ENCODE measurements at places on chromosomes 11 and 22.

- no peak for DNase-seq
Measured at GRCh38 chr11:102108734-102109440, 1.4 kb upstream of the YAP1 start.

DNA sequence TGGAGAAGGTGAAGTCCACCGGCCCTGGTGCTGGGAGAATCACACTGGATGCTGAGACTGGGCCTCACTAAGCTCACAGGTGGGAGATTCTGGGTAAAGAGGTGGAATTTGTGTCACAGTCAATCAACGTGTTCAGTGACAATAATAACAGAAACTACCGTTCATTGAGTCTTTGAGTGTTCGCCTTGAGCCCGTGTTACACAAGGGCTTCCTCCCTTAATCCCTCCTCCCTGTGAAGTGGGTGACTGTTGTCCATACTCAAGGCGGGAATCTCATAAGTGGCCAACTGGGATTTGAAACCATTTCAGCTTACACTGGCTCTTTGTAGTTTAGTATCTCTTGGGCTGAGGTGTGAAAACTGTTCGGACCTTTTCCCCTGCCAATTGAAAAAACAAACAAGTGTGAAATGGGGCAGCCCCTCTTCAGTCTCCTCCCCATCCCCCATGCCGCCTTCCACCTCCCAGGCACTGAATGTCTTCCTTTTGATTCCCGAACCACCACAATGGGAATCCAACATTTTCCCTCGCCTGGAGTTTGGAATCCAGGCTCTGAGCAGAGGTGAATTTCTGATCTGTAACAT, 502.4 kb downstream of the MIAT start:
- DNase-seq, result no peak

GRCh38 chr11:2531277-2531986, 86.6 kb downstream of the KCNQ1 start:
- peak; percentile 4 for DNase-seq

- no peak for DNase-seq
Measured at GRCh38 chr11:118086913-118087768, at the start of gene SMIM35. Gene SMIM35, minus strand, starts transcription at chr11:118086963. Its CDS starts 206 bp downstream, at chr11:118086757.

DNA sequence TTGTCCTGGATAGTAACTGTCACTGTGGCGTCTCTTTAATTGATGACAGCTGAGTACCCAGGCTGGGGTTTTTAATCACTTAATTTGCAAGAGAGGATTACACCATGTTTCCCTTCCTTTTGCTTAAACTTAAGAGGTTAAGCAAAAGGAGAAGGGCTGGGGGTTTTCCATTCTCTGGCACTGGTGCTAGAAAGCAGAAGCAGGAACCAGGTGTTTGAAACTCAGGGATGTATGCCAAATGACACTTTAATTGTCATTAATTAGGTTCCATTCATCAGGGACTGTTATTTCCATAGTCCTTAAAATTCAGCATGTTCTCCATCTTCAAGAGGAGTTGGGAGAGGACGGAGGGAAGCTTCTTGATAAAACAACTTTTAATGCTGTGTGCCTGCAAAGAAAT, 746.2 kb downstream of the NELL1 start:
- no peak for DNase-seq

GRCh38 chr11:121067962-121068647, 32.9 kb upstream of the TECTA start:
- no peak for DNase-seq

DNA sequence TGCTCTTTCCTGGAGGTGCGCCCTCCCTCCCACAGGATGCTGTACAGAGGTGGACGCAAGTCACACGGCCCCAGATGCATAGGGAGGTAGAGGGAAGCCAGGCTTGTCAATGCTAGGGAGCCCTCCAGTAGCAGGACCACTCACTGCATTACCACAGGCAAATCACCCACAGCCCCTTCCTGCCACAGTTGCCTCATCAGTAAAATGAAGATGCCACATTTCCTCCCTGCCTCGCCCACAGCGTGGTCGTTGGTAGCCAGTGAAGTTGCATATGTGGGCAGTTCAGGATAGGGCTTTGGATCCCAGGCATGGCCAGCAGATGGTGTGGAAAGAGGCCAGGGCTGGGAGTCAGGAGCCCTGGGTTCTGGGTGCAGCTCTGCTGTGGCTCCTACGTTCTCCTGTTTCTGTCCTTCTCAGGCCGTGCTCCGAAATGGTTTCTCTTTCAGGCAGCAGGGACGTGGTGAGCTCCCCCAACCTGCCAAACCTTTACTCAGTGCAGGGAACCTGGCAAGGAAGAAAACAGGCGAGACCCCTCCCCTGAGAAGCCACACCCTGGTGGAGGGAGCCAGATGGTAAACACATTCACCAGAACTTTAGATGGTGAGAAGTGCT, 22.6 kb downstream of the DAGLA start:
- DNase-seq, result no peak

GRCh38 chr11:36292311-36292722, 3.1 kb upstream of the COMMD9 start:
- DNase-seq, result no peak

- DNase-seq, result peak; percentile 58
Measured at GRCh38 chr11:2532704-2533586, 88.1 kb downstream of the KCNQ1 start.

GRCh38 chr11:12196308-12196707, 85.9 kb downstream of the MICAL2 start:
- DNase-seq, result no peak

DNA sequence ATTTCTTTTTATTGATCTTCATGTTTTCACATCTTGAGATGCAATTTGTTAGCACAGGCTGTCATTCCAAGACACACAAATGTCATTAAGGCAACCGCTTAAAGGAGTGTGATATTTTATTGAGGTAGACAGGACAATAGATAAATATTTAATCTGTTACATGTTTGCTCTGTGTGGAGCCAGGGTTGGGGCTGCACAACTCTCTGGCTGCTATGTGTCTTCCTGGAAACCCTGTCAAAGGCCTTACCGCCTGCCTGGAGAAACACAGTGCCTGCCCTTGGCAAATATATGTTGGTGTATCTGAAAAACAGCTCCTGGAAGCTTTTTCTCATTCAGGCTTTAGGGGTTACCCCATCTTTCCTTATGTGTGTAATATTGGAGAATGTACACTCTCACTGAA, 139.7 kb upstream of the TEAD1 start:
- no peak for DNase-seq

DNA sequence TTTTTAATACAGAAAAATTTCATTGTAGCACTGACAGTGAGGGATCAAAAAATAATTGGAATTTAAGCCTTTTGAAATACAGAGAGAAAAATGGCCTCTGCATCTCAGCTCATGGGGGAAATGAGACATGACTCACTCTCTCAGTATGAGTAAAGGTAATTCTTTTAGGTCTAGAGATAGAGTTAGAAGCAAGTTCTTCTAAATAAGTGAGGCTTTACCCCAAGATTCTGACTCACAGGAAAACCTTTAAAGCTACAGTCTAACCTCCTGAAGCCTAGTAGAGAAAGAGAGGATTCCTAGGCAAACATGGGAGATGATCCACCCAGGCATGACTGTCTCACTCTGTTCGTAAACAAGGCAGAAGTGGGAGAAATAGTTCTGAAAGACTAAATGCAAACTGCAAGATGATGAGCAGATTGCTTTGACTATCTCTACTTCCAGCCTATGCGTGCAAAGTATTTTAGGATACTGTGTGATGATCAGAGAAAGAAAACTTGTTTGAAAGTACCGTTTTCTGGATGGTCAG, 1003.3 kb upstream of the CCDC90B start:
- no peak for DNase-seq

DNA sequence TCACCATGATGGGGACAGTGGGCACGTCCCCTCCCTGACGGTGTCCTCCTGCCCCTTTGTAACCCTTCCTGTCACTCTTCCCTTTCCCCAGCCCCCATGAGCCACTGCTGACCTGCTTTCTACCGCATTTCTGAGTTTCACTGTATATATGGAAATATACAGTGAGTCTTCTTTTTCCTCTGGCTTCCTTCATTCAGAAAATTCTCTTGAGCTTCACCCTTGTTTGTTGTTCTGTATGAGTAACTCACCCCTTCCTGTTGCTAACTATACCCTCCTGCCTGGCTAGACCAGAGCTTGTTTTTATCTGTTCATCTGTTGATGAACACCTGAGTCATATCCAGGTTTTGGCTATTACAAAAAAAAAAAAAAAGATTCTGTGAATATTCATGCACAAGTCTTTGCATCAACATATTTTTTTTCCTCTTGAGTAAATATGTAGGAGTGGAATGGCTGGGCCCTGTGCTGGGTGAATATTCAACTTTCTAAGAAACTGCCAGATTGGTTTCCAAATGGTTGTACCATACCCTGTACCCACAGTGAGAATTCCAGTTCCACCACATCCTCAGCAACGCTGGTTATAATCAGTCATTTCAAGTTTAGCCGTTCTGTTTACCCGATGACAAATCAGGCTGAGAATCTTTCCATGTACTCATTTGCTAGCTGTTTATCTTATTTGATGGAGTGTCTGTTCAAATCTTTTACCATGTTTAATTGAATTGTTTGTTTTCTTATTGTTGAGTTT, 62.0 kb downstream of the IGF2 start:
- no peak for DNase-seq

DNA sequence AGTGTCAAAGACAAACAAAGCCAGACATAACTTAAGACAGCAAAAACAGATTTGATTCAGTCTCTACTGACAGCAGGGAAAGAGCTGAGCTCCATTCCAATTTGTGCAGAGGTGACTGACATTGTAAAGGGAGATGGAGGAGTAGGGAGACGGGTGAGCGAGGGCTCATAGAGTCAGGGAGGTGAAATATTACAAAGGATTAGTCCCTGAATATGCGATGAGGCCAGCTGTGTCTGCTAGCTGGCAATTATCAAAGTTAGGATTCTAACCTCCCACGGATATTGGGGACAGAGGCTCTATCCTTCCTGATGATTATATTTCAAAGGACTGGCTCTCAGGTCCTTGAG, 8.3 kb downstream of the PLAAT2 start:
- no peak for DNase-seq

DNA sequence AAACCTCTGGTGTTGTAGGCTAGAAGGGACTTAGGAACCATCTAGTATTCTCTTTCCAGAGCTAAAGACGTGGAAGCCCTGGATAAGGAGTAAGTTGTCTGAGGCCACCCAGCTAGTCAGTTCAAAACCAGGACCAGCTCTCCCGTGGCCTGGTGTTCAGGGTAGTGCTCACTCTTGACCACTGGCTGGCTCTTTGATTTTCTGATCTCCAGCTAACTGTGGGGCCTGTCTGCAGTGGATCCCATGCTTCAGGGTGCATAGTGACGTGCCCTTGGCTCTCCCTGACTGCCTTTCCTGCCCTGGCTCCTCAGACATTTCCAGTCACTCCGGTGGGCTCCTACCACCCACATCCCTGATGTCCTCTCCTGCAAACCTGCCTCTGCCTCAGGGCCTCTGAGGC, 1.3 kb downstream of the CLMP start:
- DNase-seq, result no peak

- no peak for DNase-seq
Measured at GRCh38 chr11:105524286-105524685, 85.6 kb upstream of the GRIA4 start.

GRCh38 chr11:88807349-88807748, 258.4 kb downstream of the GRM5 start:
- no peak for DNase-seq

- no peak for DNase-seq
Measured at GRCh38 chr11:1888347-1888753, 3.3 kb downstream of the PRR33 start.

- DNase-seq, result no peak
Measured at GRCh38 chr22:43393132-43393843, 18.5 kb upstream of the MPPED1 start.

DNA sequence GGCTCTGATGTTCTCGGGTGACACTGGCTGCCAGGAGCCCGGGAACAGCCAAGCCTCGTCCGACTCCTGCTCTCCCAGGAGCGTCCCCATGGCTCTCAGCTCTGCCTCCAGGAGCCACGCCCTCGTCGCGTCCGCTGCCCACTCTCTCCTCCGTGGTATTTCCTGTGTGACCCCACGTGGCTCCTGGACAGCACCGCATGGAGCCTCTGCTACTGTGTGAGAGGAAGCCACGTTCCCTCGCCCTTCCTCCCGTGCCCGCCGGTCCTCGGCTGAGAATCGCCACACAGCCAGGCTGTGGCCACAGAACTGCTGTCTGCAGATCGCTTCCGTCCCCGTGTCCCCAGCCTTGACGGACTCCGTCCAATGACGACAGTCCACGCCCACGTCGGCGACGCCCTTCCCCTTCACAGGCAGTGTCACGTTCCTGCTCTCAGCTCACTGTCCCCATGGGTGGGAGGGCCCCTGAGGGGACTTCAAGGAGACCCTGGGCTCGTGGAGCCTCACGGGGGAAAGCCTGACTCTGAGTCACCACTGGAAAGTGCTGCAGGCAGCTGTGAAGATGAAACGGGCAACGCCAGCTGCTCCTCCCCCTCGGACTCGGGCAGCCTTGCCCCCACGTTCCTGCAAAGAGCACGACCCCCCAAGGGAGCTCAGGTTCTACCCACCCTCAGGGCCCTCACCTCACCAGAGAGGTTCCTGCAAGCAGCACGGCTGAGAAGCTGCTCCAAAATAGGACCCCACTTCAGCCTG, 458.5 kb downstream of the BRD1 start:
- DNase-seq, result no peak

DNA sequence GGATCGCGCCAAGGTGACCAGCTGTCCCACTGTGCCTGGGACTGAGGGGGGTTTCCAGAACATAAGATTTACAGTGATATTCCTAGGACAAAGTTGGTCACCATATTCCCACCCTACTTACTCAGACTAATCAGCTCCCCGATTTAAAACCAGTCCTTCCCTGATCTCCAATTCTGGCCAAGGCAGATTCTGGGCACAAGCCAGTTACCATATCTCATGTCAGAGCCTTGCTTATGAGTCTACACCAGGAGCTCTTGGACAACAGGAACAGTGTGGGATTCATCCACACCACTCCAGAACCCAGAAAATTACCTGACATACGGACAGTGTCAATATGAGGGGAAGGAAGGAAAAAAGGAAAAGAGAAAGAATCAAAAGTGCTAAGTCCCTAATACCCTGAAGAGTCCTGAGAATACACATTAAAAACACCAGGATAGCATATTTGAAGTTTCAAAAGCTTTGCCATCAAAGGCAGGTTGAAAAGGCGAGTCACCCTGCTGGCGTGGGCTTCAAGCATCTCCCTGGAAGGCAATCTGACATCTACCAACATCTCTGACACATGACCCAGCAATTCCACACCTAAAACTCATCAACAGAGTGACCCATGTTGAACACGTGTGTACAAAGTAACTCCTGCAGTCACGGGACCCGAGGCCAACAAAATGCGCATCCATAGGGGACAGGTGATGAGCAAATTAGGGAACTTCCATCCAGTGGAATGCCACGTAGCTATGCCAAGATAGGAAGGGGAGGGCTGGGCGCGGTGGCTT, 8.0 kb upstream of the IL2RB start:
- DNase-seq, result no peak

- DNase-seq, result no peak
Measured at GRCh38 chr11:7630002-7630401, 43.3 kb downstream of the CYB5R2 start.

- peak; percentile 16 for DNase-seq
Measured at GRCh38 chr22:43689356-43689755, 122.7 kb downstream of the EFCAB6 start.
